ENCODE measurements at places on chromosomes 2 and 18.

DNA sequence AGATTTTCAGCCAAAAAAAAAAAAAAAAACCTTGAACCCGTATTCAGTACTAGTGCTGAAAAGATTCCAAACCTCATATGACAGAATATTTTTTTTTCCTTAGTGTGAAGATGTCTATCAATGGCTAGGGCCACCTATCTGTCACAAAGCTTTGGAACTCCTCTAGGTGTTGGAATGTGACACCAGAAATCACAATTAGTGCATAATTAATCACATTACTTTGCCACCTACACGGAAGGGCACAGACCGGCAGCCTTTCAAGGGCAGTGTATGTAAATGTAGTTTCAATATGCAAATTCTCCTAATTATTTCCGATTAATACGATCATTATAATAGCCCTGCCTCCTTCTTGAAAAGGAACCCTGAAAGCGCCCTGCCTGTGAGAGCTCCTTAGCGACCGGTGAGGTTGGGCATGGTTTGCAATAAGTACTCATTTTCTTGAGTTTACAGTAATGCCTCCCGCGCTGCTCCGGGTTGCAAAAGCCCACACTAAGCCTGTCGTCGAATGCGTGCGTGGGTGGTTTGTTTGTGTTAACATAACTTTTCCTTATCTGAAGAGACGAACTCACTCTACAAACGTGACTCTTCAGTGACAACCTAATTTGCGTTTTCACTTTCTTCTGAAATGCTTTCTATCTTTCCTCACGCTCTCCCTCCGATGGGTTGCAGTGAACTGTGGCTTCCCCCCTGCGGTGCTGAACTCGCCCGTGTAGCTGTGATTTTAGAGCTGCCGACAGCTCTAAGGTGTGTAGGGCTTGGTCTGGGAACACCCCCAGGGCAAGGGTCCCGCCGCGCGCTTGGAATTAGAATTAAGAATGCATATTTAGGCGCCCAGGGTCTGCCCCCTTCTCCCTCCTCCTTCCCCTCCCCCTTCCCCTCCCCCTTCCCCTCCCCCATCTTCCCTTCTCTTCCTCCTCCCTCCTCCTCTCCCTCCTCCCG lies 765 bp upstream of the ID2 start:
- peak; percentile 77 for DNase-seq

- DNase-seq: no peak
These were observed 42.2 kb downstream of the LPIN1 start for GRCh38 chr2:11788461-11789124.

GRCh38 chr18:67475673-67476072 lies 40.8 kb downstream of the DSEL start:
- DNase-seq: no peak

DNA sequence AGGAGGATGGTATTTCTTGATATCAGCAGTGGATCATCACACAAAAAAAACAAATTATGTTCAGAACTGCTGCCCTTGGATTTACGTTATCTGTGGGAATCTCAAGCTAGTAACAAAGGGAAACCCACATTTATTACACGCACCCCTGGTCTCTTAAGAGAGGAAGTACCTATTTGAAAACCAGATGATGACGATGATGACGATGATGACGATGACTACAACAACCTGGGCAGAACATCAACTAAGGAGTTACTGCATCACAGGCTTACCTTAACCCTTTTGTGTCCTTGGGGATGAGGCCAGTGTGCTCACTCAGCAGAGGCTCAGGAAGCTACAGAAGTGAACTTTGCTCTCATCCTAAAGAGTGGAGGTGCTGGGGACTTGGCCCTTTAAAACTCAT lies 169.4 kb downstream of the FSHR start:
- no peak for DNase-seq

DNA sequence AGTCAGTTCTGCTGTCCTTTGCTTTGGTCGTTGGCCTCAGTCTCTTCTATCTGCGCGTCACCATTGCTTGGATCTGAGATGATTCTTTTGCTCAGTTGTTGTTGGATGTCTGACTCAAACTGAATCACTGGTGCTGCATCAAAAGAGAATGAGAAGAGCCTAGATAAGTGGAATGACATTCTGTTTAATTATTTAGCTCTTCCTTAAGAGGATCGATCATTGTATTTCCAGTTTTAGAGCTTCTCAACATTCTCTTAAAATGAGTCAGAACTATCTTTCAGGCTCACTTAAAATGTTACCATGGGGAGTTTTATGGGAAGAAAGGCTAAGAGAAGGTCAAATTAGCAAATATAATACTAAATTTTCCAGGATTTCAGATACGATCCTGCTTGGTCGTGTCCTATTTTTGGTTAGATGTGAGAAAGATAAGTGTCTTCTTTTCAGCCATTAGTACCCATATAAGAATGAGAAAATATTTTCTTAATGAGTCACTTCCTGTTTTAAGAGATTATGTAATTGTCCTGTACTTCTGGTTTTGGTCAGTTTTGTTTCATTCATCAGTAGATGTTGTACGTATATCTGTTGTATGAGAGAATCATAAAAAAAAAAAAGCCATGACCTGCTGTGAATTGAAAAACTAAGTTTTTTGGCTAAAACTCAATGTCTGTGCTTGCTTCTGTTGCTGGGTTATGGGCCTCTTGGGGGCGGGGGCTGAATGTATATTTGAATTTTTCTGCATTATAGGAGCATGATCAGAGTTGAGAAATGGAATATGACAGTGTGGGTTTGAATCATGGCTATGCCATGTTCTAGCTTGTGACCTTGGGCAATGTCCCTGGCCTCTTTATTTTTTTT lies 31.6 kb upstream of the CASP10 start:
- DNase-seq: peak; percentile 77

DNA sequence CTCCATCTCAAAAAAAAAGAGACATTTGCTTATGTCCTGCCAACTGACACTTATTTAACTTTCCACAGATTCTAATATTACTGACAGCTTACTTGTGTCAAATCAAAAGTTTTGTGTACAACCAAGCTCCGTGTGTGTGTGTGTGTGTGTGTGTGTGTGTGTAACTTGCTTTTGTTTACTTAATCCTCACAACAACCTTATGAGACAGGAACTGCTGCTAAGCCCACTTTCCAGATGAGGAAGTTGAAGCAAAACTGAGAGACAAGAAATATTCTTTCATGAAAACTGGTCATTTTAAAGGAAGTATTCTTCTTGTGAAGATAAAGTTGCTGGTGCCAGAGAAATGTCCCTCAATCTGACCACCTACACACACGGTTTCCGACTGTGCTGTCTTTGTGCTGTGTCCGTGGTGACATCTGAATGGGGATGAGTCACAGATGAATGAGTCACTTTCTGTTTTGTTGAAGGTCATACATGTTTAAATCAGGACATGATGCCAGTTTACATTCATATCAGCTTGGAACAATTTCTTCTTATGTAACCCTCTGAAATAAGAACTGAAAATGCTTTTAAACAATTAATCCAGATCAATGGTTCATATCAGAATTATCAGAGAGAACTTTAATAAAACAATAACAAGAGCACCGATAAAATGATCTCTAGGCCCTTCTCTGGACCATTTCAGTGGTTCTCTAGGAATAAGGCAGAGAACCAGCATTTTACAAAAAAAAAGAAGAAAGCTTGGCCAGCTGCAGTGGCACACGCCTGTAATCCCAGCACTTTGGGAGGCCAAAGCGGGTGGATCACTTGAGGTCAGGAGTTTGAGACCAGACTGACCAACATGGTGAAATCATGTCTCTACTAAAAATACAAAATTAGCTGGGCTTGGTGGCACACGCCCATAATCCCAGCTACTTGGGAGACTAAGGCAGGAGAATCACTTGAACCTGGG lies 95.5 kb downstream of the THNSL2 start:
- no peak for DNase-seq

DNA sequence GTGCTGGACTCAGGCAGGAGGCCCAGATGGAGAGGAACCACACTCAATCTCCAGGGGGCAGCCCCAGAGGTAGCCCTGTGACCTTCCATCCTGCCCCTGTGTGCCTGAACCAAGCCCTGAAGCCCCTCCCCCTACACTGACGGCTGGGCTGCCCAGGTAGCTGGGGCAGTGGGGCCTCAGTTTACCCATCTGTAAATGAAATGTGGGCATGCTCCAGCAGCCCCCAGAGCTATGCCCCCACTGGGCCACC lies 15.8 kb downstream of the CROCC2 start:
- DNase-seq: no peak

GRCh38 chr2:216082117-216082711 lies 495 bp downstream of the TMEM169 start:
- DNase-seq: no peak

GRCh38 chr18:37179384-37179783 lies 350.5 kb downstream of the KIAA1328 start:
- no peak for DNase-seq

GRCh38 chr2:157349949-157350515 lies 24.4 kb upstream of the ERMN start:
- no peak for DNase-seq

GRCh38 chr2:54444503-54444902 lies 11.6 kb upstream of the SPTBN1 start:
- DNase-seq: no peak

GRCh38 chr2:54672590-54673456 lies 50.6 kb upstream of the EML6 start:
- no peak for DNase-seq

DNA sequence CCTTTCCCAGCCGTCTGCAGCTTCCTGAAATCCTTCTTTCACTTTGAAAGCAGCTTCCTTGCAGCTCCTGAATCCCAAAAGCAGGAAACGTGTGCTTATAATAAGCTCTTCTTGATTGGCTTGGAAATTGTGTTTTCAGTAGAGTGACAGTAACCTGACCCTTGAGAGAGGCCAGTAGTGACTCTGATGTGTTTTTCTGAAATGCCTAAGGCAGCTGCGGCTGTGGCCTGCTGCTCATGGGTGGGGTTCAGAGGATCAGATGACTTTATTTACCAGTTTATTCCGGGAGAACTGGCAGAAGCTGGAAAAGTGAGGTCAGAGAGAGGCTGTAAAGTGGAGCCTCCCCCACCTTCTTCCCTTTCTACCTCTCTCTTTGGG lies 31.9 kb upstream of the RPIA start:
- no peak for DNase-seq

DNA sequence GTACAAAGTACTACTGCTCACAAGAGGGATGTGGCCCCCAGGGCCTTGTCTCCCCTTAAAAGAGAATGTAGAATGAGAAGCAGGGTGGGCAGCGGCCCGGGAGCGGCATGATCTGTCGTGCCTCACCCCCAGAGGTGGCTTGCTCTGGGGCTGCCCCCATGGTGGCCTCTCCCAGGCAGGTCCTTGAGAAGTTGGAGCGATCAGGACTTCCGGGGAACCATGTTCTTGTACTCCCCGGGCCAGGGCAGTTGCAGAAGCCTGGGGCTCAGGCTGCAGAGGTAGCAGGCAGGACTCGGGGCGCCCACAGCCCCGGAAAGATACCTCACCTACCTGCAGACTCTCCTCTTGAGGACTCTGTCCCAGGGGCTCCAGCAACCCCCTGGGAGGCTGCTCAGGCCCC lies 62.6 kb downstream of the CYP26B1 start:
- no peak for DNase-seq

GRCh38 chr2:171228826-171229225 lies 68.1 kb upstream of the TLK1 start:
- DNase-seq: no peak

DNA sequence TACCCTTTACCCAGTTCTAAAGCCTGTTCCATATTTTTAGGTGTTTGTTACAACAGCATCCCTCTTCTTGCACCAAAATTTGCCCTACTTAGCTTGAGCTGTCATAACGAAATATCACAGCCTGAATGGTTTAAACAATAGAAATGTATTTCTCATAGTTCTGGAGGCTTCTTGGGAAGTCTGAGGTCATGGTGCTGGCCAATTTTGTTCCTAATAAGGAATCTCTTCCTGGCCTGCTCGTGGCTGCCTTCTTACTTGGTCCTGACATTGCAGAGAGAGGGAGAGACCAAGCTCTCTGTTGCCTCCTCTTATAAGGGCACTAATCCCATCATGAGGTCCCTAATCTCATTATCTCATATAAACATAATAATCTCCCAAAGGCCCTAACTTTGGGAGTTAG lies 267.8 kb downstream of the PID1 start:
- no peak for DNase-seq

GRCh38 chr2:8367833-8368232 lies 314.0 kb upstream of the ID2 start:
- DNase-seq: no peak

- DNase-seq: no peak
These were observed 507.6 kb downstream of the SUCLG1 start for GRCh38 chr2:83951378-83951947.

- DNase-seq: no peak
These were observed 158.5 kb upstream of the PID1 start for GRCh38 chr2:229429589-229429988.

DNA sequence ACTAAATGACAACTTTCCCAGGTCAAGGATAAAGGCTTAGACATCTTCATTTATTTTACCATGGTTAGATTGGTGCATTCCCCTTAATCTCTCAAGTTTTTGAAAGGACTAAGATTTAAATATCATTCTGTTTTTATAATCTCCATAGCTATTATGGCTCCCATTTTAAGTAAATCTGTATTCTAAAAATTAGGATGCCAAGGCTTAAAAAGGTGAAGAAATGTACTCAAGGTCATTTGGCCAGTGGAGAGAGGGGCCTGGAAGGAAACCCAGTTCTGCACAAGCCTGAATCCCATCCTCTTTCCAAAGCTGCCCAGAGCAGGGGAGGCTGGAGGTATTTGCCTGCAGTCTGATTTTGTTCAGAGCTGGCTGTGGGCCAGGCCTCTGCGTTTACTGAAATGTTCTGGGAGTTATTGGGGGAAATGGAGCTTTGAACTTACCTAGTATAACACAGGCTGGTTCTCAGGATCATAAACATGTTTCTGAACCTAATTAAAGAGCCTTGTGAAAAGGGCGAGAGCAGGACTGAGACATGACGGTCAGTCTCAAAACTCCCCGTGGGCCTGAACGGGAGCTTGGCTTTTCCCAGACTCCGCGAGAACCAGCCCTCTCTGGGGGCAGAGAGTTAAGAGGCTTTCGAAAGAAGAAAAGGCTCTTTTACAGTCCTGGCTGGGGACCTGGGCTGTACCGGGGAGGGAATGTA lies 85.6 kb downstream of the DDX1 start:
- DNase-seq: no peak

GRCh38 chr18:9991011-9992000 lies 77.5 kb downstream of the VAPA start:
- DNase-seq: no peak

DNA sequence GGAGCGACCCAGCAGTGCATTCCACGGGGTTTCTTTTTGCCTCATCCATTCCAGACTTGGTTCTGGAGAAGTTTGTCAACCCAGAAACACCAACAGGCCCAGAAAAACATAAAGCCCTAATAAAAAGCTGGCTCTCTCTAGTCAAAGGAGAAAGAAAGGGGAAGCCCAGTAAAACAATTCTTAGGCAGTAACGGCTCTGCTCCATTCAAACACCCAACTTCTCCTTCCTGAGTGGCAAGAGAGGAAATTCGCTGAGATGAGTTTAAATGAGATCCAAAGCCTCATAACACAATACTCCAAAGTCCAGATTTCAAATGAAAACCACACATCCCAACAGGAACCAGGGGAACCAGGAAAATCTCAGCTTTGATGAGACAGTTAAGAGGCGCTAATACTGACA lies 179.9 kb downstream of the RPIA start:
- DNase-seq: no peak

- peak; percentile 11 for DNase-seq
These were observed 370.9 kb upstream of the ZEB2 start for GRCh38 chr2:144890828-144891227.

All from fibroblast of skin of left quadriceps (primary cell).